ENCODE measurements at places on chromosomes 1 and 21.

DNA sequence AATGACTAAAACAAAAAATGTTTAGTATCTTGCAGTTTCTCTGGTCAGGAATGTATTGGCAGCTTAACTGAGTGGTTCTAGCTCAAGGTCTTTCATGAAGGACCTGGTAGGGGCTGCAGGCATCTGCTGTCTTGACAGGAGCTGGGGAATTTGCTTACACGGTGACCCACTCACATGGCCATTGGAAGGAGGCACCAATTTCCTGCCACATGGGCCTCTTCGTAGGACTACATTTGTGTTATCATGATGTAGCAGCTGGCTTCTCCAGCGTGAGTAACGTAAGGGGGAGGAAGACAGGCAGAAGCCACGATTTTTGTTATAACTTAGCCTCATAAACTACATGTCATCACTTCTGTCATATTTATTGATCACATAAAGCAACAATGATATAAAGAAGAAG is 376.3 kb downstream of the AMY1C start:
- DNase-seq = no peak

DNA sequence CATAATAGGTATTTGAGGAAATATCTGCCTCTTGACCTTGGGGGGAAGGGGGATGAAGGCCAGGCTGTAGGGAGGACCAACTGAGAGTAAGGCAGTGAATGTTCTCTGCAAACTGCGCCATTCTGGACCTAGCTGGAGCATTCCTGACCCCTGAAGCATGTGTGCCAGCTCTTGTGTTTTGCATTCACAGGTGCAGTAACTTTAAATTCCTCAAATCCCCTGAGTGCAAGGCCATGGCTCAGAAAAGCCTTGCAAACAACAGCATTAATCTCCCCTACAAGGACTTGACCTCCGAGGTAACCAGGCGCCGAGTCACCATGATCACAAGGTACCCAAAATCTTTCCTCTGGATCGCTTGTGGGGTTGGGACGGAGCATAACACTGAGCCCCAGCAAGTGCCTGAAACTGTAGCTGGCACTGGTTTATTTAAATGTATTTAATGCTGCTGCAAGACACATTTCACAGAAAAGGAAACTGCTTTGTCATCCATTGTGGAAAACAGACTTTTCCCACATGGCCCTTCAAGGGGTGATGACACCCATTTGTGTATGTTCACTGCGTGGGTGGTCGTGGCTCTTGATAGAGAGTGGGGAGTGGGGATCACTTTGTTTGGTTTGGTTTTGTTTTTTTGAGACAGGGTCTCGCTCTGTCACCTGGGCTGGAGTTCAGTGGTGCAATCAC is 1.7 kb downstream of the MYOCOS start:
- DNase-seq = no peak

DNA sequence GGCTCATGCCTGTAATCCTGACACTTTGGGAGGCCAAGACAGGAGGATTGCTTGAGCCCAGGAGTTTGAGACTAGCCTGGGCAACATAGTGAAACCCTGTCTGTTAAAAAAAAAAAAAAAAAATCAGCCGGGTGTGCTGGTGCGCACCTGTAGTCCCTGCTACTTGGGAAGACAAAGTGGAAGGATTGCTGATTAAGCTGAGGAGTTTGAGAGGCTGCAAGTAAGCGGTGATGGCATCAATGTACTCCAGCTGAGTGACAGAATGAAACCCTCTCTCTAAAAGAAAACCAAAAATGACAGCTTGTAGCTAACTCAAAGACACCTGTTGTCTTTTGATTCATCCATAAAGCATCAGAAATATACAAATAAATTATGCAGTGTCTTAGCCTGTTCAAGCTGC is 31.8 kb downstream of the SIPA1L2 start:
- no peak for DNase-seq

DNA sequence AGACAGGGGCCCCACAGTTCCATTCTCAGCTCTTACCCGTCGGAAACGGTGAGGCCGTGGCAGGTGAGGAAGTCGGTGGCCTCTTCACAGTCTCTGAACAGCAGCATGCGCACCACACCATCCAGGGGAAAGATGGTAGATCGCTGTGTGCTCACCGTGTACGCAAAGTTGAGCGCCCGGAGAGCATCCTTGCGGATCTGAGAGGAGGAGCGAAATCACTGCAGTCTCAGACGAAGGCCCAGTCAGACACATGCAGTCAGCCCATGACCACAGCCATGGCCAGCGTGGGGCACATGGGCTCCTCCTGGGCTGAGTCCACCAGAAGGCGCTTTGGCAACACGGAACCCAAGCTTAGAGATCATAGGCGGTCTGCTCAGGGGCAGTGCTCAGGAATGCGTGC is 18.5 kb downstream of the MCM3AP start:
- DNase-seq = no peak

GRCh38 chr1:25971811-25972180 is 26.1 kb downstream of the PAFAH2 start:
- no peak for DNase-seq

DNA sequence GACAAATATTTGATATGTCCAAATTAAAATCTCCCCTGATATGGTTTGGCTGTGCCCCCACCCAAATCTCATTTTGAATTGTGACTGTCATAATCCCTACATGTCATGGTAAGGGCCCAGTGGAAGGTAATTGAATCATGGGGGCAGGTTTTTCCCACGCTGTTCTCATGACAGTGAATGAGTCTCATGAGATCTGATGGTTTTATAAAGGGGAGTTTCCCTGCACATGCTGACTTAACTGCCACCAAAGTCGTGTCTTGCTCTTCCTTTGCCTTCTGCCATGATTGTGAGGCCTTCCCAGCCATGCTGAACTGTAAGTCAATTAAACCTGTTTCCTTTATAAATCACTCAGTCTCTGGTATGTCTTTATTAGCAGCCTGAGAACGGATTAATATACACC is 207.0 kb downstream of the BARHL2 start:
- no peak for DNase-seq

GRCh38 chr1:236673289-236673919 is 12.9 kb upstream of the ACTN2 start:
- no peak for DNase-seq

DNA sequence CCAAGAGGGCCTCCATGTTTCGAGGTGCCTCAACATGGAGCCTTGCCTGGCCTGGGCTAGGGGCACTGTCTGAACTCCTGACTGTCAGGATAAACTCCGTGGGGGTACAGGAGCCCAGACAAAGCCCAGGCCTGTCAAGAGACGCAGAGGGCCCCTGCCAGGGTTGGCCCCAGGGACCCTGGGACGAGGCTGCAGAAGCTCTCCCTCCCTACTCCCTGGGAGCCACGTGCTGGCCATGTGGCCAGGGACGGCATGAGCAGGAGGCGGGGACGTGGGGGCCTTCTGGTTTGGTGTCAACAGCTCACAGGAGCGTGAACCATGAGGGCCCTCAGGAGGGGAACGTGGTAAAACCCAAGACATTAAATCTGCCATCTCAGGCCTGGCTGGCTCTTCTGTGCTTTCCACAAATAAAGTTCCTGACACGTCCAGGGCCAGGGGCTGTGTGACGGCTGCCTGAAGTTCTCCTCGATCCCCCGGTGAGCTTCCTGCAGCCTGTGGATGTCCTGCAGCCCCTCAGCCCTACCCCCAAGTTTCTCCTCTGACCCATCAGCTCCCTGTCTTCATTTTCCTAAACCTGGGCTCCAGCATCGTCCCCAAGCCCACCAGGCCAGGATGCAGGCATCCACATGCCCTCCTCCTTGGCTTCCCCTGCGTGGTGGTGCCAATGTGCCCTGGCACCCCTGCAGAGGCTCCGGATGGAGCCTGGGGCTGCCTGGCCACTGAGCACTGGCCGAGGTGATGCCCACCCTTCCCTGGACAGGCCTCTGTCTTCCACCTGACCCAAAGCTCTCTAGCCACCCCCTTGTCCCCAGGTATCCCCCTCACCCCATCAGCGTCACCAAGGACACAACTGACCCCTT is 12.8 kb upstream of the LRRC3 start:
- no peak for DNase-seq

DNA sequence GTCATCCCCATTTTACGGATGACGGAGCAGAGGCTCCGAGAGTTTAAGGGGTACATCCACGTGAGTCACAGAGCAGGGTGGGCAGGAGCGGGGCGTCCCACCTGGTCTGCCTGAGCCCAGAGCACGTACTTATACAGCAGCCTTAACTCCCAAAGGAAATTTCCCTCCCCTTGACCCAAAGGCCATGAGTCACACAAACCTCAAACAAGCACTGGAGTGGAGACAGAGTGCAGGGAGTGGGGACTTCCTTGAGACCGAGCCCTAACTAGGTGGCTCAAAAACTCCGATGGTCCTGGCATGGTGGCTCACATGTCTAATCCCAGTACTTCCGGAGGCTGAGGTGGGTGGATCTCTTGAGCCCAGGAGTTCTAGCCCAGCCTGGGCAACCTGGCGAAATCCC is 141.6 kb upstream of the KLHDC7A start:
- no peak for DNase-seq

DNA sequence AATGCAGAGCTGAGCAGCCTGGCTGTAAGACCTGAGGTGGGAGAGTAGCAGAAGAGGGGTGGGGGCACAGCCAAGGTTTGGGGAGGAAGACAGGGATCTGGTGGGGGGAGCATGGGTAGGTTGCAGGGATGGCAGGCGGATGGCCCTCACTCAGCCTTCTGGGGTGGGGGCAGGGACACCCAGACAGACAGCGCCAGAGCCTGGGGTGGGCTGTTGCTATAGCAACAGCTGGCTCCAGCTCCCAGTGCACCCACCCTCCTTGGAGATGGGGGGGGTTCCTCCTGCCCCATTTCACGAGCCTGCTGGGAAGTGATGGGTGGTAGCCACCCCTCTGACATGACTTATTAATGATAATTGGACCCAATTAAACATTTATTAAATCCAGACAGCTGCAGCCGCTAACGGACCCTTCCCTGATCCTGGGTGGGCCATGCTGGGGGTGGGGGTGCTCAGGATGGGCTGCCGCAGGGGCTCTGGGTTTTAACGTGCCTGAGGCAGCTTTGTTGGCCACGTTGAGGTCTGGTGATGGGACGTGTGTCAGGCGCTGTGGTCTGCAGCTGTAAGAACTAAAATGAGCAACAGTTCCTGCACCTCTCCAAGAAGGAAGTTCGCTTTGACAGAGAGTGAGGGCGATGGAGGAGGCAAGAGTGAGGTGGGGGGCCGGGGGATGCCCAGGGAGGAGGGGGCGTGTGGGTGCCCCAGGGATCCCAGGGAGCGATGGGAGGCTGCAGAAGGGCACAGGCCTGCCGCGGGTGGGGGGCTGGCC is 19.4 kb downstream of the AGRN start:
- no peak for DNase-seq

GRCh38 chr1:151843398-151843797 is 3.8 kb upstream of the C2CD4D start:
- DNase-seq = no peak

GRCh38 chr21:18228060-18228739 is 16.4 kb upstream of the CHODL start:
- DNase-seq = no peak

GRCh38 chr1:24870551-24871195 is 59.4 kb downstream of the RUNX3 start:
- DNase-seq = no peak

DNA sequence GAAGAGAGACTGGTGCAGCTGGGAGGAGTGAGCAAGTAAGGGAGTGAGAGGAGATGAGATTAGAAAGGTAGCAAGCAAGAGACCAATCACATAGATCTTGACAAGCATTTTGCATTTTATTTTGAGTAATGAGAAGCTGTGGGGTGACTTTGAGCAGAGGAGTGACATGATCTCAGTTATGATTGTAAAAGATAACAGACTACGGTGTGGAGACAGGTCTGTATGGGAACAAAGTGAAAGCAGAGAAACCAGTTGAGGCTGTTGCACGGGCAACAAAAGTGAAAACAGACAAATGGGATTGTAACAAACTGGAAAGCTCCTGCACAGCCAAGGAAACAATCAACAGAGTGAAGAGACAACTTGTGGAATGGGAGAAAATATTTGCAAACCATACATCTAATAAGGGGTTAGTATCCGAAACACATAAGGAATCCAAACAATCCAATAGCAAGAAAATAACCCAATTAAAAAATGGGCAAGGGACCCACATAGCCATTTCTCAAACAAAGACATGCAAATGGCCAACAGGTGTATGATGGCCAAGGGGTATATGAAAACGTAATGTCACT is 68.4 kb downstream of the SNRPE start:
- no peak for DNase-seq

GRCh38 chr1:34928066-34928696 is 1.3 kb downstream of the DLGAP3 start:
- no peak for DNase-seq

DNA sequence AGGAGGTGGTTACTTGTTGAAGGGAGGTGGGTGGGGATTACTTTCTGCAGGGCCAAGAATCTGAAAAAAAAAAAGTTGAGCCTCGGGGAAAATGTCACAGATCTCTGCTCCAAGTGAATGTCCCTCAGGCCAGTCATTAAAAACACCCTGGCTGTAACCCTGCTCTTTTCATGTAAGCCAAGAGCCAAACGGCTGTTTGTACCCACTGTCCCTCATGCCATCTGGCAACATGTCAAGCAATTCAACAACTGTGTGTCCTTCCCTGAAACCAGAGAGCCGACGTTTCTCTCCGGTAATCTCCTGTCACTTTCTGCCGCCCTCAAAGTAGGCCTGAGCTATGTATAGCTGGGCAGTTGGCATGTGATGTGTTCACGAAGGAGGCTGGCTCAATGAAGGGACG is 14.7 kb downstream of the CASQ2 start:
- DNase-seq = no peak

Measured in T-helper 9 cell (primary cell).